ENCODE measurements at places on chromosomes 11 and 22. TPM values are rescaled to one million over a fixed set of nuclear protein-coding genes. Genes with fewer than 3 reads are reported as not detected.

Gene USP47
- 40.3 TPM for polyA plus RNA-seq

Gene SYT7
- polyA plus RNA-seq = 1.3 TPM

Gene HORMAD2
- 0.11 TPM for polyA plus RNA-seq

Gene GLYATL2
- polyA plus RNA-seq = 0.09 TPM

Gene ALX4
- polyA plus RNA-seq = 0.14 TPM

Gene APLNR
- 1.2 TPM for polyA plus RNA-seq

Gene ADM2
- polyA plus RNA-seq = 1.4 TPM

Gene YAP1
- 27.9 TPM for polyA plus RNA-seq

Gene DMC1
- polyA plus RNA-seq = 0.30 TPM

Gene BACE1-AS
- 6.7 TPM for polyA plus RNA-seq

Gene THY1
- 15.3 TPM for polyA plus RNA-seq

Gene IGLL5
- polyA plus RNA-seq = 29.9 TPM

Gene PARVG
- 165 TPM for polyA plus RNA-seq

Gene GGT5
- 24.6 TPM for polyA plus RNA-seq

Gene OSBP
- 21.5 TPM for polyA plus RNA-seq

Gene EIF3M
- polyA plus RNA-seq = 432 TPM

Gene KRTAP5-2
- polyA plus RNA-seq = 0.11 TPM

Gene NXPE4
- polyA plus RNA-seq = 0.02 TPM

Gene ARHGAP20
- 1.3 TPM for polyA plus RNA-seq

Gene OR52N4
- 0.73 TPM for polyA plus RNA-seq

Gene ABCG4
- polyA plus RNA-seq = 2.8 TPM

Gene OR56A4
- polyA plus RNA-seq = not detected

Gene MS4A10
- 0.09 TPM for polyA plus RNA-seq

Gene KRTAP5-10
- 0.16 TPM for polyA plus RNA-seq

Gene ZC3H12C
- 2.6 TPM for polyA plus RNA-seq

Gene AMPD3
- 13.6 TPM for polyA plus RNA-seq

Gene MED17
- polyA plus RNA-seq = 26.8 TPM

Gene PIK3IP1
- polyA plus RNA-seq = 182 TPM

Gene CATSPERZ
- polyA plus RNA-seq = 0.78 TPM

Gene RFPL3
- polyA plus RNA-seq = 0.11 TPM

Gene IL17REL
- polyA plus RNA-seq = 2.4 TPM

Gene ZNF143
- 27.2 TPM for polyA plus RNA-seq

Gene HTR3A
- 2.6 TPM for polyA plus RNA-seq

Gene BTBD18
- 0.02 TPM for polyA plus RNA-seq

Gene SEPTIN5
- polyA plus RNA-seq = 22.2 TPM

Gene CDON
- polyA plus RNA-seq = 1.4 TPM

Gene LRRC4C
- polyA plus RNA-seq = 0.30 TPM

Gene CHST1
- 2.5 TPM for polyA plus RNA-seq

Gene OR6X1
- polyA plus RNA-seq = not detected

Gene TMPRSS6
- polyA plus RNA-seq = 1.8 TPM

Gene MGAT3
- polyA plus RNA-seq = 3.7 TPM

Measured in thymus (tissue), 14 donors.